ENCODE measurements at places on chromosomes 12 and 14. TPM values are rescaled to one million over a fixed set of nuclear protein-coding genes. Genes with fewer than 3 reads are reported as not detected.

DNA sequence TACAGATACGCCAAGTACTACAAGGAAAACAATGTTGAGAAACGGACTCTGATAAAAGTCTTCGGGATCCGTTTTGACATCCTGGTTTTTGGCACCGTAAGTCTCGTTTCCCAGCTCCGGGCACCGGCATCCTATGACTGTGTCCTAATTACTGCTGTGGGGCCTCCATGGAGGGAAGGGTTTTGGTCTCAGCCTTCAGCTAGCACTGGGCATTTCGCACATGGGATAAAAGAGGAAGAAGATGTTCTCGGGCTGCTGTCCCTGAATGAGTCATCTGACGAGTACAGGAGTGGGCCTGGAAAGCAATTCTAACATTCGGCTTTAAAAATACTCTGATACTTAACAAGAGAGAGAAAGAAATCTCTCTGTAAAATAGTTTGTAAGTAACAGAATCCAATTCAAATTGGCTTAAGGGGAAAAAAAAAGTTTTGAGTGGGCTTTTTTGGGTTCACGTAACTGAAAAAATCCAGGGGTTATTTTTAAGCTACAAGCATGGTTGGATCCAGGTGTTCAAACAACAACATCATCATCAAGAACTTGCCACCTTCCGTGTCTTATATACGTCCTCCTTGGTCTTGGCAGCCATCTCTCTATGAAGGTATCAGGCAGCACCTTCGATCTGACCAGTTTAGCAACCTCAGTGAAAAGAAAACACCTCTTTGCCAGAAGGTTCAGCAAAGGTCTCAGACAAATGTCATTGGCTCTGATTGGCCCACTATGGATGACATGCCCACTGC, 34.4 kb upstream of the P2RX4 start:
- DNase-seq, result no peak

DNA sequence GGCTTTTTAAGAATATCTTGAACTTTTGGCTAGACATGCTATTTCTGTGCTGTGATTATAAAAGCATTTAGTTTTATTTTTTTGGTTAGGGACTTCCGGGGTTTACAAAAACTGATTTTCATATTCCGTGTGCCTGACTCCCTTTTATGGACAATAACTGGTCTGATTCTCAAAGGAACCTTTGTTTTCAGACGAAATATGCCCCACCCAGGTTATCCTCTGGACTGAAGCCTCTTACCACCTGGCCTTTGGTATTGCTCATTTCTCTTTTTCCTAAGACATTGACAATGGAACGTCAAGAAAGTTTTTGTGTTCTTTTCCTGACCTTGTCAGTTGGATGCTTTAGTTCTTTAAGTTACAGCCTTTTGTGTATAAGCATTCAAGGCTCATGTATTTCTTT, 10.8 kb downstream of the TIGAR start:
- no peak for DNase-seq

Gene KRT73
- not detected for polyA plus RNA-seq

Gene RPL10L
- not detected for polyA plus RNA-seq

- DNase-seq, result no peak
Measured at GRCh38 chr12:11880381-11880780, 190.4 kb upstream of the BCL2L14 start.

GRCh38 chr12:121723200-121723599, 10.6 kb downstream of the TMEM120B start:
- no peak for DNase-seq

DNA sequence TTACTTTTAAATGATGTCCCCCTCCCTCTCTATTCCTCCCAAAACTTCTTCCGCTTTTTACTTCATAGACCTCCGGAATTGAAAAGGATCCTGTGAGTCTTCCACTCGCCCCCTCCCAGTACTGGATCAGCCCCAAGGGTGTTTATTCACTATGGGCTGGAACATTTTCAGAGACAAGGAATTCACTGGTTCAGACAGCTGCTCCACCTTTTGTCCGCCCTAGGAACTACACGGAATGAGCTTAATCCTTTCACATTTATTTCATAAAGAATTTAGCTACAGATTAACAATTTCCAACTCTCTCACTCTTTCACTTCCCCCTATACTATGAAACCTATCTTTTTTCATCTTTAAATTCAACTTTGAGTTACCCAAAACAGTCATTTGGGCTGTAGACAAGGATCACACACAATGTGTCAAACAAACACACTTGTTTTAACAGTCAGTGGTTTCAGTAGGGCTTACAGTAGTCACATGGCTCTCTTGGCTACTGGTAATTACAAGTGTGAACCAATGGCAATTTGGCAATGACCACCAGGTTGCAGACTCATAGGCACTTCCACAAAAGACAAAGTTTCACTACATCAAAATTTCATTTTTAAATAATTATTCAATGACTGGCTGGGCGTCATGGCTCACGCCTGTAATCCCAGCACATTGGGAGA, 20.6 kb downstream of the CNIH1 start:
- peak; percentile 74 for DNase-seq

DNA sequence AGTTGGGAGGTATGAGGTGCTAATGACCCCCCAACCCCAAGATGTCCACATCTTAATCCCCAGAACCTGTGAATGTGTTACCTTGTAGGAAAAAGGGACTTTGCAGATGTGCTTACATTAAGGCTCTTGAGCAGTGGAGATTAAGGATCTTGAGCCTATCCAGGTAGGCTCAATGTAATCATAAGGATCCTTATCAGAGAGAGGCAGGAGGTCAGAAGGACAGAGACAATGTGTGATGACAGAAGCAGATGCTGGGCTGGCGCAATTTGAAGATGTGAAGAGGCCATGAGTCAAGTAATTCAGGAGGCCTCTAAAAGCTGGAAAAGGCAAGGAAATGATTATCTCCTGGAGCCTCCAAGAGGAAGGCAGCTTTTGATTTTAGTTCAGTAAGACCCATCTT, 90.4 kb upstream of the MAX start:
- DNase-seq, result no peak

- no peak for DNase-seq
Measured at GRCh38 chr14:100611811-100612480, 24.7 kb upstream of the BEGAIN start.

Gene MYF5
- polyA plus RNA-seq, result not detected

DNA sequence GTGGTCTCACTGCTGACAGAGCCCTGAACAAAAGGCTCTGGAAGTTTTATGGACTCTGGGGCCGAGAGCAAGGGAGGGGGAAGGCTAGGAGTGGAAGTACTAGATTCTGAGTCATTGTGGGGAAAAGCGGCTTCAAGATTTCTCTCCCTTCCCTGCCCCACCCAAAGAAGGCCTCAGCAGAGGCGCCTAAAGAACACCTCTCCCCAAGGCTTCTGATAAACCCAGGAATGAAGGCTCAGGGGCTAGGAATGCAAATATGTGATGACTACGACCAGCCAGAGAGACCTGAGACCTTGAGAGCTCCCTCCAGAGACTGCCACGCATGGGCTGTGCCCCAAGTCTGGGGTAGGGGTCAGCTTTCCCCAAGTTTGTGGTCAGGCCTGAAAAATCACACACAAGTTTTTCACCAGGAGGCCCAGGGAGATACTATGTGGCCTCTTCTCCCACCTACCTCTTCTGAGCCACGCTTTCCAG, 130.7 kb upstream of the HIF1A start:
- peak; percentile 97 for DNase-seq

- no peak for DNase-seq
Measured at GRCh38 chr14:60544659-60545058, 35.7 kb downstream of the SIX6 start.

DNA sequence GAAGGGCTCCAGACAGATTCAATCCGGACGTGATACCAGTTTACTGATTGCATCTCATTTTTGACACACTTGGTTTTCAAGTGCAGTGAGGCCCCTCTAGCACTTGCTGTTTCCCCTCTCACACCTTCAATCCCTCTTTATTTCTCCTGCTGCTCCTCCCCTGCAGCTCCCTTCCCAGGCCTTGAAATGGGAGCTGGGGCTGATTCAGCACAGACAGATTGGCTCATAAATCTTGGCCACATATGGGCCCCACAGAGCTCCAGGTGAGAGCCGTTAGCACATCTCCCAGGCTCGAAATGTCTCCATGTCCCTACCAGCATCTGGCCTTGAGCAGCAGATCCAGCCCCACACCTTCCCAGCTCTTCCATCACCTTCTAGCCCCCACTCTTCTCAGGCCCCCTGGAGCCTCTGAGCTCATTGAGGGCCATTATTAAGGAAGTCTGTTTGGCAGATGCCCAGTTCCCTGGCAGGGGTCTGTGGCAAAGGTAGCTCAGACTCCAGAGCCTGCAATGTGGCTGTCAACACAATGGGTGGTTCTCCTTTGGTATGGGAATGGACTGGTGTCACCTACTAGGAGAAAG, 220.3 kb upstream of the FKBP4 start:
- DNase-seq, result no peak

GRCh38 chr12:102169922-102170621, 27.6 kb downstream of the PMCH start:
- DNase-seq, result peak; percentile 49

Gene HOXC4
- 3.1 TPM for polyA plus RNA-seq

Gene DUSP16
- polyA plus RNA-seq, result 1.1 TPM

DNA sequence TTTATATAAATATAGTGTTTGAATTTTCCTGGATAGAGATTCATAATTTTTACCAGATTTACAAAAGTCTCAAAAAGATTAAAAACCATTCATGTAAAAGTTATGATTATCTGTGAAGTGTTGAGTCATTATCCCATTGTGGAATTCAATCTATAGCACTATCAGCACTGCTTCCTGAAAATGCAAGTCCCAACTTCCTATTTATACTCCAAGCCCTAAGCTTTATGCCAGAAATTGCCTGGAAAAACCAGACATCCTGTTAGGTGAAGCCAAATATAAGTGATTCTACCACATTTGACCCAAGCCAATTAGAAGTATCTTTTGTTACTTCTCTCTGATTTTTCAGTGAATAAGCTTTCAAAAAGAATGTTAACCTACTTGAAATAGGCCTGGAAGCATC, 129.1 kb downstream of the GPR135 start:
- DNase-seq, result no peak
